ENCODE measurements at places on chromosomes 4 and X. TPM values are rescaled to one million over a fixed set of nuclear protein-coding genes. Genes with fewer than 3 reads are reported as not detected.

SSX2B gene
- total RNA-seq = not detected

TMEM154 gene
- total RNA-seq = under 0.01 TPM

DNA sequence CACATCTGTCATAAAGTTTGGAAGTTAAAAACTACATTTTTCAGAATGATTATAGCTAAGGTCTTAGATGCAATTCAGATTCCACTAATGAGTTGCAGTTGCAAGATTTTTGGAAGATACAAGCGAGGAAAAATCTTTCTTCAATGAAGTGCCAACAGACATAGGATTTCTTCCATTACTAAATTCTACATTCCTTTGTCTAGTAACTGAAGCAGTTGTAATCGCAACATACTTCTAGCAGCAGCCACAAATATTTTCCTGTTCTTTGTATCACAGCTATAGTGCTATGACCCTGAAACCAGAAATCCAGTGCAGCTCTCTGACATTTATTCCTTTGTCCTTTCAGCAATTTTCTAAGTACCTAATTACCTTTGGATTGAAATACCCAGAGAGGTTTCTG lies 225.2 kb upstream of the SLIT2 start:
- DNase-seq = no peak

DNA sequence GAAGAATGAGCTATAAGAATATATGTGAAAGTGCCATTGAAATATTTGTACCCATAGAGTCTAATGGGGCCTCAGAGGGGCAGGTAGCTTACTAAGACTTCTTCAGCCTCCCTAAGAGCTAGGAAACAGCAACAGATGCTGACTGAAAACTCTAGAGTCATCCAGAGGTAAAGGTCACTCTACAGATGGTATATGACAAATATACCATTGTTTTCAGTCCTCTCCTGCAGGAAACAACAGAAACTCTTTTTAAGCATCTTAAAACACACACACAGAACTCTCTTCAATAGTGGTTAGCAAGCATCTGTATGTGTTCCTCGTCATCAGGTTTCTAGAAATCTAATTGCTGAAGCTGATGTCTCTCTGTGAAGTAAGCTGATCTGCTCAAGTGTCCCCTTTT lies 313.8 kb upstream of the GATB start:
- no peak for DNase-seq

DNA sequence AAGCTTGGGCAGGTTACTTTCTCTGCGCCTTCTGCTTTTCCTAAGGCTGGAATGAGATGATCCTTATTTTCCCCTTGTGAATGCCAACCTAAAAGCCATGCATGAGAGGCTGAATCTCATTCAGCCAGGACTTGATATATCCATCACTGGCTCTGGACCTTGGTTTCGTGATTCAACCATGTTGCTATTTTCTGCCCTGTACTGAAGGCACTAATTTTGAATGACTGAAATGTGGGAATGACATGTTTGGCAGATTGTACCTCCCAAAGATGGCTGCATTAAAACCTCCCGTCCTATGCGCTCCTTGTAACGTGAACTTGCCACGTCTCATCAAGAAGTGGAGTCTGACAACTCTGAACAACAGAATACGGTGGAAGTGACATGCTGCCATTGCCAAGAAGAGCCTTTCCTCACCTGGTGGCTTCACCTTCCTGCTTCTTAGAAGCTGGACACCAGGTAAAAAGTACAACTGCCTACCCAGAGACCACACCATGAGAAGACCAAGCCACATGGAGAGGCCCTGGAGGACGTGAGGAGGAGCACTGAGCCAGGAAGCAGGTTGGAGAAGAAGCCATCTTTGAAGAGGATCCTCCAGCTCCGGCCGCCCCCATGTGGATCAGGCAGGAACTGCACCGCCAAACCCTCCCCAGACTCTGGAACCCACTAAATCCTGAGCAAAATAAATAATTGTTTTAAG lies 174.5 kb downstream of the NSUN7 start:
- peak; percentile 52 for DNase-seq

- DNase-seq = no peak
Measured at GRCh38 chr4:178196751-178197374, 754.6 kb upstream of the AGA start.

- no peak for DNase-seq
Measured at GRCh38 chr4:127574643-127575042, 58.1 kb upstream of the INTU start.

Data from body of pancreas (tissue), 4 donors.